ENCODE measurements at places on chromosomes 16 and 17.

GRCh38 chr17:55760643-55761355 is 9.9 kb downstream of the PCTP start:
- DNase-seq = no peak

DNA sequence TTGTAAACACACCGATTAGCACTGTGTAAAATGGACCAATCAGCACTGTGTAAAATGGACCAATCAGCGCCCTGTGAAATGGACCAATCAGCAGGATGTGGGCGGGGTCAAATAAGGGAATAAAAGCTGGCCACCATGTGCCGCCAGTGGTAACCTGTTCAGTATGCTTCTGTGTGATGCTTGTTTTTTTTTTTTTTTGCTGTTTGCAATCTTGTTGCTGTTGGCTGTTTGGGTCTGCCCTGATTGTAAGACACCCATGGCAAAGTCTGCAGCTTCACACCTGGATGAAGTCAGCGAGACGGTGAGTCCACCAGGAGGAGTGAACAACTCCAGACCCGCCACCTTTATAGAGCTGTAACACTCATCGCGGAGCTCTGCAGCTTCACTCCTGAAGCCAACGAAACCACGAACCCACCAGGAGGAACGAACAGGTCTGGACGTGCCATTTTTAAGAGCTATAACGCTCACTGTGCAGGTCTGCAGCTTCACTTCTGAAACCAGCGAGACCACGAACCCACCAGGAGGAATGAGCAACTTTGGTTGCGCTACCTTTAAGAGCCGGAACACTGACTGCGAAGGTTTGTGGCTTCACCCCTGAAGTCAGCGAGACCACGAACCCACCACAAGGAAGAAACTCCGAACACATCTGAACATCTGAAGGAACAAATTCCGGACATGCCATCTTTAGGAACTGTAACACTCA is 85.0 kb upstream of the MED9 start:
- DNase-seq = no peak

DNA sequence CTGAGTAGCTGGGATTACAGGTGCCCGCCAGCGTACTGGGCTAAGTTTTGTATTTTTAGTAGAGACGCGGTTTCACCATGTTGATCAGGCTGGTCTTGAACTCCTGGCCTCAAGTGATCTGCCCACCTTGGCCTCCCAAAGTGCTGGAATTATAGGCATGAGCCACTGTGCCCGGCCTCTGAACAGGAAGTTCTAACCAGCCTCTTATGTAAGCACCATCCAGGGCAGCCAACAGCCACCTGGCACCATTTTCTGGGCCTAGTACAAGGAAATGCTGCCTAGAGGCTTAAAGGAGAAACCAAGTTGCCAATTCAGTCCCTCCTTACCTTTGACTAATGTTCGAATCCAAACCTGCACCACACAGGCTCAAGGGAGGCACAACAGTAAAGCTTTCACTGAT is 8.5 kb upstream of the SLC39A11 start:
- no peak for DNase-seq

DNA sequence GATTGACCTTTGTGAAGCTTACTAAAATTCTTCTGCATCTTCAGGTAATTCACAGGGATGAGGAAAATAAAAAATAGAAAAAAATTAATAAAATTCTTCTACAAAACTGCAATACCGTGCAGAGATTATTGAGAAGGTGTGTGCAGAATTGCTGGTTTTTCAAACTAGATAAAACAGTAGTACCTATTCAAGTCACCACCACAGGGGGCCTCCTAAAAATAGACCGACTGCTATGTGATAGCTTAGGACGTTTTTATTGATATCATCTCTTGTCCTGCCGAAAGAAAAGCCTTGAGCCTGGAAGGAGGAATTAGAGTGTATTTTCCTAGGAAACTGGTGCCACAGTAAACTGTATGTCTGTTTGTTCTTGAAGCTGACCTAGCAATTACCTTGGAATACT is 325.9 kb downstream of the ZFHX3 start:
- DNase-seq = no peak

DNA sequence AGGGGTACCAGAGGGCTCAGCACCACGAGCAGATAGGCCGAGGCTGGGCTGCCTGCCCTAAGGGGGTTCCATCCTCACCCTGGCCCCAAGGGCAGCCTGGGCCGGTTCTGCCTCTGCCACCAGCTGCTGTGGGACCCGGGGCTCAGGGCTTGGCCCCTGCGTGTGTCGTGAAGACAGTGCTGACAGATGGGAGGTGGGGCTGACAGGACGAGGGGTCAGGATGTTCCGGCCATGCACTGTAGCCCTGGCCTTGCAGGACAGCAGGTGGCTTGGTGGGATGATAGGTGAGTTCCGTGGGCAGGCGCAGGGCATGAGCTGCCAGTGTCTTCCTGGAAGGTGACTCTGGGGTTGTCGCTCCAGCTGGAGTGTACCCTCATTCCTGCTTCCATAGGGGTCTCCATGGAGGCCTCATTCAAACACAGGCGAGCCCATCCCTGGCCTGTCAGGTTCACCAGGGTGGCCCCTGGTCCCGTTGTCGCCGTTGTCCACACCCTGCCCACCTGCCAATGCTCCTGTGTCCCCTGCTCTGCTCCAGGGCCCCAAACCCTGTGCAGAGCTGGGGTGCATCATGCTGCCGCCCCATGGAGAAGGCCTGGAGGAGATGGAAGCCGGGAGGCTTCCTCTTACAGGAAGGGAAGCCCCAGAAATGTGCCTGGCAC is 57.2 kb downstream of the WDR45B start:
- DNase-seq = no peak

DNA sequence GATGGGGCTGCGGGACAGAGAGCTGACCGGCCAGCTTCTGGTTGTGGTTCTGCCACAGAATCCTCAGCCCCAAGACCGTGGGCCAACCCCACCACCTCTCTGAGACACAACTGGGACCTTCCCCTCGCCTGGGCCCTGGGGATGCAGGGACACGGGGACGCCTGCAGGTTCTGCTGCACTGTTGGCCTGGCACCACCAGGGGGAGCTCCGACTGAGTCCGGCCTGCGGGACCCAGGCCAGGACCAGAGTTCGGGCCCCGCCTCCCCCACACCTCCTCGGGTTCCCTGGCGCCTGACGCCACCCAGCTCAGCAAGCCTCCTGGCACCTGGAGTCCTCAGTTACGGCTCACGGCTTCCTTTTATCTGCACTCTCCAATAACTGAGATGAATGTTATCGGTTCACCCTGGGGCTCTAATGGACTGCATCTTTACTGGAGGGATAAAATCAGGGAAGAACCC is 27.3 kb downstream of the TBC1D16 start:
- peak; percentile 70 for DNase-seq

GRCh38 chr16:47817048-47817447 is 338.7 kb downstream of the ABCC12 start:
- no peak for DNase-seq

DNA sequence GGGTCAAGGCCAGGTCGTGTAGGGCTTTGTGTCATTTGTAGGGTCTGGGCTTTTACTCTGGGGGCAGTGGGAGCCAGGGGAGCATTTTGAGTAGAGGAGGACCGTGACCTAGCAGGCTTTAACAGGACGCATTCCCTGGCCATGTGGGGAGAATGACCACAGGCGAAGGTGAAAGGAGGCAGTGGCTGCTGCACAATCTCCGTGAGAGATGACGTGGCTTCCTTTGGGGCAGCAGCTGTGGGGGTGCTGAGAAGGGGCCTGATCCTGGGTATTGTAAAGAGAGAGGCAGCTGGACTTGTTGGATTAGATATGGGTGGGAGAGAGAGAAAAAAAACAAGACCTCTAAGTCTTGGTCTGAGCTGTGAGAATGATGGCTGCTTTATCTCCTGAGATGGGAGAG is 46.0 kb downstream of the KATNIP start:
- DNase-seq = no peak

GRCh38 chr16:3174618-3175148 is 13.3 kb upstream of the OR1F1 start:
- DNase-seq = no peak

- no peak for DNase-seq
Observed at GRCh38 chr17:62059414-62059813, 5.7 kb downstream of the MED13 start.

DNA sequence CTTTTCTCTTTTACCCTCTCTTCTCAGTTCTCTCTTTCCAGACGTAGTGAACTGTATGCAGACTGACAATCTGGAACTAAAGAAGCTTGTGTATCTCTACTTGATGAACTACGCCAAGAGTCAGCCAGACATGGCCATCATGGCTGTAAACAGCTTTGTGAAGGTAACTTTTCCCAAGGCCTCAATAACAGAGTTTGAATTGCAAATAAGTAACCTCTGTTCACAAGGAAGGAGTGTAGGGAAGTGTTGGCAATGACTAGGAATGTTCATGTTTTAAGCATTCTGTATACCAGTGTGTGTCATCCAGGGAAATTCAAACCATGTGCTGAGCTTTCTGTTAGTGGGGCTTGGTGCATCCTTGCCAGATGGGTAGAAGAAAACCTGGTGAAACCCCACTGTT is 18.6 kb downstream of the AP2B1 start:
- no peak for DNase-seq

- no peak for DNase-seq
Observed at GRCh38 chr16:84950906-84951305, 60.4 kb downstream of the ZDHHC7 start.

DNA sequence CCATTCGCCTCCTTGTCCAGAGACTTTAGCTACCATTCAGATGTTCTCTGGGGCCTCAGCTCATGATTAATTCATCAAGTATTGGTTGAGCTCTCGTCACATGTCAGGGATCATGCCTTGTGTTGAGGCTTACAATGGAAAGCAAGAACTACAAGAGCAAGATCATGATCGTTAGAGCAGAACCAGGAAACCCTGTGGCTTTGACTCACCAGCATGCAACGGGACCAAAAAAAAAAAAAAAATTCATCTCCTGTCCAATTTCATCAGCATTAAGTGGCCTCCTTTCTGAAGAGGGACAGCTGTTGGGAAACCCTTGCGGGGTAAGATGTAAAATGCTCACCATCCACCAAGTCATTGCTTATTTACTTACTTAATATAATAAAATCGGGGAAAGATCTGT is 12.1 kb upstream of the USP10 start:
- no peak for DNase-seq

DNA sequence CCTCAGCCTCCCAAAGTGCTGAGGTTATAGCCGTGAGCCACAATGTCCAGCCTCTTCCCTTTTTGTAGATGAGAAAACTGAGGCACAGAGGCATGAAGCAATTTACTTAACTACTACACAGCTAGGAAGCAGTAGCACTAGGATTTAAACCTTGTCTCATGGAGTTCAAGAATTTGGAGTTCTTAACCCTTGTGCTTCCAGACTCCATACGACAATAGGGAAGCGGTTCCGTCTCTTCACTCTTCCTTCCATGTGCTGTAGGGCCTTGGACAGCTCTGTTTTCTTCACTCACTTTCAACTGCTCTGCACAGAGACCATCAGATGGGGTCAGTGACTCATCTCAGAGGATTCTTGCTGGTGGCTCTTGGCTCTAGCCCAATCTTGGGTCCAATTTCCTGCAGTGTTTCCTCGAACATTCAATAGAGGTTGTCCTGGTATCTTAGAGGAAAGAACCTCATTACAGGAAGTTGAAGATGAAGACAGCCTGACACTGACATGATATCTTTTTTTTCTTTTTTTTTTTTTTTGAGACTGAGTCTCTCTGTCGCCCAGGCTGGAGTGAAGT is 19.3 kb downstream of the ITGAL start:
- DNase-seq = no peak

DNA sequence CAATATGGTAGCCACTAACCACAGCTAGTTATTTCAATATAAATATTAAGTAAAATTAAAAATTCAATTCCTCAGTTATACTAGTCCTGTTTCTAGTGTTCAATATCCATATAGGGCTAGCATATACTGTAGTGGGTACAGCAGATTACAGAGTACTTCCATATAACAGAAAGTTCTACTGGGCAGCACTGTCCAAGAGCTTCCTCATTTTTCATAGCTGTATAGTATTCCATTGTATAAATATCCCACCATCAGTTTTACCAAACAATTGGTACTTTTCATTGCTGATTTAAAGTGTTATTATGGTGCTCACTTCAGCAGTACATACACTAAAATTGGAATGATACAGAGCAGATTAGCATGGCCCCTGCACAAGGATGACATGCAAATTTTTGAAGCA is 20.4 kb downstream of the ACSM3 start:
- DNase-seq = no peak

- DNase-seq = no peak
Observed at GRCh38 chr16:67186550-67186950, 2.8 kb upstream of the MATCAP1 start.

DNA sequence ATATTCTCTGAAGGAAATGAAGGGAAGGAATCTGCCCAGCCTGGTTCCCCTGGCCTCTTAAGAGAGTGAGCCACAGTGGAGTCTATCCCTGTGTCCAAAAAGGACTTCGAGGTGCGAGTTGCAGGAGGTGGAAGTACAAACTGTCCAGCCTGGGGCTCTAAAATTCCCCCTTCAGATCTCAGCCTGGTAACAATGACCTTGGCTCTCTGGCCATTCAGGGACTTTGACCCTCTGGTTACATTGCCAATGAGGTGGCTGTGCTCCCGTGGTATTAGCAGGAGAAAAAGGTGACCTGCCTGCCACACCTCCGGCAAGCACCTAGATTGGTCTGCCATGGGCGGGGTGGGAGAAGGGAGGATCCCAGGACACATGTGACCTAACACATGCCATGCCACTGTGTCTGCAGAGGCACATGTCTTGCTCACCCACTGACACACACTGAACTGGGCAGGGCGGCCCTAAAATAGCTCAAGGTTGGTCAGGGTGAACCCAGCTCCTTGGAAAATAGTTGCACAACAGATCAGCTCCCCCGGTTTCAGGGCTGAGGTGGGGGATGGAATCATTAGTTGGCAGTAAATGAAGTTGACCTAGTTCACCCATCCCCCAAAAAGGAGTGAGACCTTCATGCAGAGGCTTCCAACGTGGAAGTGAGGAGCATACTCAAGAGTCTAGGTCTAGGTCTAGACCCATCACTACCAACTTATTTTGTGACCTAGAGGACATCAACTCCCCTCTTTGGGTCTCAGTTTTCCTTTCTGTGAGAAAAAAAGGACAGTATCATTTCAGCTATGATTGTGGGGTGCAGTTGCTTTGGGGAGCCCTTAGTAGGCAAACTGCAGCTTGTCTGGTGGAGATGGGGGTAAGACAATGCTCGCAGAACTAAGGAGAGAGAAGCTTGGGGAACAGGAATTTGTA is 2.2 kb downstream of the NR1D1 start:
- no peak for DNase-seq

DNA sequence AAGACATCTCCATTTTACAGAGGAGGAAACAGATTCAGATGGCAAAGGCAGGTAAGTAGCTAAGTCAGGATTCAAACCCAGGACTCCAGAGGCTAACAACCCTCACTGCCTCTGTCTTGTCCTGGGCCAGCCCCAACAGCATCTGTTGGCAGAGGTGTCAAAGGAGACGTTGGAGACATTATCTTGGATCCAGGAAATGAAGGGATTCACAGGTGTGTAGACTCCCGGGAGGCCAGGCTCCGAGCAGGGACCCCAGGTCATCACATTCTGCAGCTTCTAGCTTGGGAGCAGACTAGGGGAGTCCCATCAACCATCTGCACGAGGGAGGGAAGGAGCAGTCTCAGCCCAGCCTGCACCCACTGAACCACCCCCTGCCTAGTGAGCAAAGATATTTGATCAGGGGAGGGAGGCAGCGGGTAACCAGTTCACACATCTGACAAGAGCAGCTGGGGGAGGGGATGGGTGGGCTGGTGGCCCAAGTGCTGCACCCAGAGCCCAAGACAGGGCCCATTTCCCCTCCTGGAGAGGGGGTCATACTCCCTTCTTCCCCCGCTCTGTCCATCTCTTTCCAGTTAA is 1.0 kb upstream of the B9D1 start:
- DNase-seq = no peak
